Activated CD8-positive, alpha-beta memory T cell treated with anti-CD3 and anti-CD28 coated beads, Interleukin-2, amount 10 ng/mL, durations not matched to agents 7 days and 5 days (primary cell): ENCODE measurements at places on chromosomes 2 and 18. TPM values are rescaled to one million over a fixed set of nuclear protein-coding genes. Genes with fewer than 3 reads are reported as not detected.

GRCh38 chr2:113965644-113966043 lies 75.8 kb downstream of the ACTR3 start:
- no peak overlapping the region for H3K4me3 ChIP-seq
- H3K27ac ChIP-seq = no peak overlapping the region
- no peak for DNase-seq

The PROKR1 gene
- total RNA-seq = not detected

DNA sequence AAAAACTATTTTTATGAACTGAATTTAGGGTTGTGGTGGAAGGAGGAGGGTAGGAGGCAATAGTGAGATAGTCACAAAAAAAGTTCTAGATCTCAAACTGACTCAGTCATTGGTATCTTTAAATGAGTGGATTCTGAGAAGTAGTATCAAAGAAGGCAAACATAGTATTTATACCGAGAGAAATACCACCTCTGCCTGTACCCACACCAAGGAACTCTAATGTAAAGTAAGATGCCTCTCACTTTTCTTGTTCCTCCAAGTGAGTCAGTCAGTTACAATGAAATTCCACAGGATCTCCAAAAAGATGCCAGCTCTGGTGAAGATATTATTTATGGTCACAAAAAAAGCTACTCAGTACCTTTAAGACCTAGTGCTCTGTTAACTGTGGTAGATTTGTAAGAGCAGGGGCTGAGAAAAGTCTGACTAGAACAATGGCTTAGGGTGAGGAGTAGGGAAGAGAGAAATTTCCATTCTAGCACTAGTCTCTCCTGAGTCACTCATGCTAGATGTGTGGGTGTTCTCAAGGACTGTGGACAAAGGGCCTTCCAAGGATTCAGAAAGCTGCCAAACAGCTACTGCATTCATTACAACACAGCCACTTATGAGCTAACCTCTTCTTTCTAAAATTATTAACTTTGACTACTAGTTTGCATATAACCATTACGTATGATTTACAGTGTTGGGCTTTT lies 36.3 kb downstream of the YWHAQ start:
- H3K27ac ChIP-seq = peak overlapping the region; percentile 82
- peaks cover 61% of the 10 kb centered on the region for H3K4me1 ChIP-seq
- peaks cover 59% of the 10 kb centered on the region for H3K36me3 ChIP-seq
- H3K27me3 ChIP-seq = no peaks in the 10 kb centered on the region

GRCh38 chr18:76445275-76445674 lies 49.8 kb downstream of the ZNF516 start:
- H3K4me1 ChIP-seq = peaks cover 2% of the 10 kb centered on the region
- H3K4me3 ChIP-seq = no peak overlapping the region
- H3K36me3 ChIP-seq = peaks cover 2% of the 10 kb centered on the region
- H3K27ac ChIP-seq = no peak overlapping the region
- peaks cover 14% of the 10 kb centered on the region for H3K27me3 ChIP-seq

DNA sequence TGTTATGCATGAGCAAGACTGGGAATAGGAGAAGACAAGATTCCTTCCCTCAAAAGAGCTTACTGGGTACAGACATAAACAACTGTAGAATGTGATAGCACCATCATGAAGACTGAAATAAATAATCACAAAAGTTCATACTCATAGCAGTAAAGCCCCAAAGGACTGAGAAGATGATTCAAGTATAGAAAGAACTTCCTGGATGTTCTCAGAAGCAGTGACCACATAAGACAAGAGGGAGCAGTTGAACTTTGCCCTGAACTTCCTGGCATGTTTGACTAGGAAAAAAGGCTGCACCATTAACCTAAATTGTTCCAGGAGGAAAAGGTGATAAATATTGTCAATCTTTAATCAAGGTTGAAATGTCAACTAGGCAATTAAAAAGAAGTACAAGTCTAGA lies 57.8 kb upstream of the CCDC141 start:
- H3K27me3 ChIP-seq = no peaks in the 10 kb centered on the region
- no peak overlapping the region for H3K4me3 ChIP-seq
- peaks cover 4% of the 10 kb centered on the region for H3K36me3 ChIP-seq
- peaks cover 29% of the 10 kb centered on the region for H3K4me1 ChIP-seq
- no peak for DNase-seq

GRCh38 chr2:180819106-180819505 lies 161.3 kb upstream of the UBE2E3 start:
- H3K4me3 ChIP-seq = no peak overlapping the region
- DNase-seq = no peak
- H3K27ac ChIP-seq = no peak overlapping the region
- H3K4me1 ChIP-seq = no peaks in the 10 kb centered on the region

- H3K4me1 ChIP-seq = no peaks in the 10 kb centered on the region
- DNase-seq = no peak
- H3K27ac ChIP-seq = no peak overlapping the region
- no peaks in the 10 kb centered on the region for H3K36me3 ChIP-seq
- no peak overlapping the region for H3K4me3 ChIP-seq
Observed at GRCh38 chr18:48624856-48625255, 86.0 kb downstream of the CTIF start.

GRCh38 chr2:156748221-156748620 lies 312.0 kb downstream of the GPD2 start:
- no peaks in the 10 kb centered on the region for H3K36me3 ChIP-seq
- no peaks in the 10 kb centered on the region for H3K4me1 ChIP-seq
- H3K27ac ChIP-seq = no peak overlapping the region
- H3K4me3 ChIP-seq = no peak overlapping the region
- no peaks in the 10 kb centered on the region for H3K27me3 ChIP-seq

DNA sequence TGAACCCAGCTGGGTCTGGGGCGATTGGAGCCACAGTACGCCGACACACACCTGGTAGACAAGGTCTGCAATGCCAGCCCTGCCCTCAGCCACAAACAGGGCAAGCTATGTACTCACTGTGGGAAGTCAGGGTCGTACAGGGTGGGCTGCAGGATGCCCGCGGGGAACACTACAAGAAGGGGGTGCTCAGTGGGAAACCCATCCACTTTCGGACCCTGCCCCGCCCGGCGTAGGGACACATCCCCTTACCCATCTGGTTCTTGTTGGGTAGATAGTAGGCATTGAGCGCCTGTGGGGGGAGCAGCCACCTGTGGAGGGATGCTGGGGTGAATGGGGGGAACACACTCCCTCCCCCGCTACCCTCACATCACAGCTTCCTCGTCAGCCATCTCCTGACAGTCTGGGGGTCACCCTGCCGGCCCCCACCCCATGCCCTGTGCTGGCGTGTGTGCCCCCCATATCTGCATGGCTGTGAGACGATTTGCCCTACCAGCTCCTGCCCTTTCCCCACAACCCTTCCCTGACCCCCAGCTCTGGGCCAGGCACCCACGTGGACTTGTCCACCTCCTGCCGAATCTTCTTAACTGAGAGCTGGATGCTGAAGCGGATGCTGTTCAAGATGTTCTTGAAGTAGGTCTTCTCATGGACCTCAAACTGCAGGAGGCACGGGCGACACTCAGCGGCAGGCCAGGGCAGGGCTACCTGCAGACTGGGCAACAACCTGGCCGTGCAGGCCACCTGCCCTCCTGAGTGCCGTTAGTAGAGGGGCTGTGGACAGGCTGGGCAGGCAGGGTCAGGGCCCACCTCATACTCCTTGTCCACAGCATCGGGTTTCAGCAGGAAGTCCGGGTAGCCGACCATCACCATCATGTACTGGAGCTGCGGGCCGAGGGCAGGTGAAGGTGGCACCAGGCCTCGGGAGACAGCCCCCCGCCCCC lies 5.1 kb downstream of the ECEL1 start:
- peaks cover 28% of the 10 kb centered on the region for H3K27me3 ChIP-seq
- H3K4me3 ChIP-seq = no peak overlapping the region
- no peaks in the 10 kb centered on the region for H3K36me3 ChIP-seq
- H3K27ac ChIP-seq = no peak overlapping the region
- H3K4me1 ChIP-seq = peaks cover 3% of the 10 kb centered on the region
- no peak for DNase-seq

DNA sequence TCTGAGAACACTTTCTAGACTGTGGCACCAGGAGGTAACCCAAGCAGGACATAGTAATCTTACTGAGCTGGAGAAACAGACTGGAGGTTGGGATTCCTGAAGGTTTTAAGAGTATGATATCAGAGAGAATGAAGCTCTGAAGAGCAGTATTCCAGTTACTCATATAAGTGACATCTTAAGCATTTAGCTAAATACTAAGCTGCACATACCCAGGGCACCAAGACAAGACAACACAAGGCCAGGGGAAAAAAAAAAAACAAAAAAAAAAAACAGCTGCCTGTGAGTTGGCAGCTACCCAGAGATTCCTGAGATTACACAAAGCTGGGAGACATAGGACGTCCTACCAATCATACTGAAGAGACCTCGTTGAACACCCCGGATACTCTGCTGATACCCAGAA lies 175.8 kb downstream of the SRBD1 start:
- no peak overlapping the region for H3K27ac ChIP-seq
- peaks cover 30% of the 10 kb centered on the region for H3K36me3 ChIP-seq
- no peaks in the 10 kb centered on the region for H3K4me1 ChIP-seq
- DNase-seq = no peak

DNA sequence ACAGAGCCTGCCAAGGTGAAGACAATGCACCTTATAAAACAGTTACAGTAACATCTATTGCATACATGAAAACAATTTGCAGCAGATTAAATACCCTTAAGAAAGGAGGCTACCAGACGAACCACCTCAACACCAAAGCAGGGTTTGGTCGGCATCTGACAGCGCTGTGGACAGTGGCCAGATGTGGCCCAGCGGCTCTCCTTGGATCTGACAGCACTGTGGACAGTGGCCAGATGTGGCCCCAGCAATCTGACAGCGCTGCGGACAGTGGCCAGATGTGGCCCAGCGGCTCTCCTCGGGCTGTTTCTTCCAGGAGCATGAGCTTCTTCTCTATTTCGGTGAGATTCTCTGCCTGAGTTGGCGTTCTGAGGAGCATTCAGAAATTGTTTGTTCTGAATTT lies 211.6 kb downstream of the ANKRD30B start:
- H3K27me3 ChIP-seq = no peaks in the 10 kb centered on the region
- no peak overlapping the region for H3K27ac ChIP-seq
- no peaks in the 10 kb centered on the region for H3K36me3 ChIP-seq

DNA sequence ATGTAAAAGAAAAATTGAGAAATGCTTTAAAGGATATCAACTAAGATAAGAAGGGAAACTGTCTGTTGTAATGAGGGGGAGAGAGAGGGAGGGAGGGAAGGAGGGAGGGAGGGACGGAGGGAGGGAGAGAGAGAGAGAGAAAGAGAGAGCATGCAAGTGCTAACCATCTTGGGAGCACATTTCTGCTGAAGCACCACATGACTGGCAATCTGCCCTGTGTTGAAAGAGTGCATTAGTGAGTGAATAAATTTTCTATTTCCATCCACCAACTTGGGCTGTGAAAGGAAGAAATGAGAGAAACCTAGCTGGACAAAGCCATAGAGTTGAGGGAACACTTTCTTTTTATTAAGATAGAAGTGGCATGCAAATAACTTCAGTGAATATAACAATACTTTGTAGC lies 110.7 kb downstream of the TMX3 start:
- no peak for DNase-seq
- H3K4me1 ChIP-seq = no peaks in the 10 kb centered on the region
- no peaks in the 10 kb centered on the region for H3K36me3 ChIP-seq
- H3K4me3 ChIP-seq = no peak overlapping the region

DNA sequence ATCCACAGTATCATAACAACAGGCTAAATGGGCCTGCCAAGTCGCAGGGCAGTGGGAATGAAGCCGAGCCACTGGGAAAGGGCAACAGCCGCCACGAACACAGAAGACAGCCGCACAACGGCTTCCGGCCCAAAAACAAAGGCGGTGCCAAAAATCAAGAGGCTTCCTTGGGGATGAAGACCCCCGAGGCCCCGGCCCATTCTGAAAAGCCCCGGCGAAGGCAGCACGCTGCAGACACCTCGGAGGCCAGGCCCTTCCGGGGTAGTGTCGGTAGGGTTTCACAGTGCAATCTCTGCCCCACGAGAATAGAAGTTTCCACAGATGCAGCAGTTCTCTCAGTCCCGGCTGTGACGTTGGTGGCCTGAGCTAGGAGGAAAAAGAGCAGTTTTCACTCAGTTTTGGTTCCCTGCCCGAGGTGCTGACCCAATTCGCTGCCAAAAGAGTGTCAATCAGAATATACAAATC lies 32.2 kb downstream of the KCTD18 start:
- no peak for DNase-seq
- H3K27ac ChIP-seq = no peak overlapping the region
- peaks cover 20% of the 10 kb centered on the region for H3K4me1 ChIP-seq
- peaks cover 26% of the 10 kb centered on the region for H3K36me3 ChIP-seq
- no peaks in the 10 kb centered on the region for H3K27me3 ChIP-seq
- H3K4me3 ChIP-seq = no peak overlapping the region

DNA sequence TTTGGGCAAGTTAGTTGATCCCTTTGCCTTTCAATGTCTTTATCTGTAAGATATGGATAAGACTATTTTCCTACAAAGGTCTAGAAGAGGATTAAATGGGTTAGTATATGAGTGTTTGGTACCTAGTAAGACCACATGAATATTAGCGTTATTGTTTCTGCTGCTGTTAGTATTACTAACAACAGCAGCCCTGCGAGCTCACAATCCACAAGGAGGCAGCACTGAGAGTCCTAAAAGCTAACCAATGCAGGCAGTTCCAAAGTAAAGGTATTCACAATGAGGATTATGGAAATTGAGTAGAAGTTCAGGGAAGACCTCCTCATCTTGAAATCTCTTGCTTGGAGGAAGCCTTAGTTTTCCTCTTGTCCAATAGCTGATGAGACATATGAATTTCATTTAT lies 248.9 kb downstream of the TDRD15 start:
- H3K27me3 ChIP-seq = no peaks in the 10 kb centered on the region
- no peak for DNase-seq
- H3K27ac ChIP-seq = no peak overlapping the region
- H3K4me3 ChIP-seq = no peak overlapping the region
- no peaks in the 10 kb centered on the region for H3K4me1 ChIP-seq

The SP110 gene
- 111 TPM for total RNA-seq

- H3K4me1 ChIP-seq = no peaks in the 10 kb centered on the region
- H3K4me3 ChIP-seq = no peak overlapping the region
- H3K27ac ChIP-seq = no peak overlapping the region
Observed at GRCh38 chr2:208820014-208820688, 413.6 kb downstream of the PTH2R start.

DNA sequence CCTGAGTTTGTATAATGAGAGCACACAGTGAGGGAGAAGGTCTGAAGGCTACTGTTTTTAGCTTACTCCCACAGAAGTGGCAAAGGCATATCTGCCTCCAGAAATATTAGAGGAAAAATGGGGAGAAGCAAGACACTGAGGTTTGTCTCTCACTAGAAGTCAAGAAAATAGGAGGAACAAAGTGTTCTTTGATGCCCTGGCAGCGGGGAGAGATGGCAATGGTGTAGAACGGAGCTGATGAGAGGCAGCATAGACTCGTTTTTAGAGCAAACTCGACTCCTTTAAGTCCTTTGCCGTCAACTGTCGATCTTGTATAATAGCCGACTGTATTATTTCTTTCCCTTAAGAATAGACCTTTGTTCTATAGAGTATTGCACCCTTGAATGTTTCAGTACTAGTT lies 73.8 kb downstream of the ANKRD44 start:
- peak overlapping the region; percentile 93 for H3K27ac ChIP-seq
- no peak for DNase-seq
- H3K27me3 ChIP-seq = no peaks in the 10 kb centered on the region
- H3K36me3 ChIP-seq = peaks cover 26% of the 10 kb centered on the region
- peaks cover 86% of the 10 kb centered on the region for H3K4me1 ChIP-seq
